ENCODE measurements at places on chromosomes 16 and 17.

GRCh38 chr16:81573533-81574020 is 129.0 kb downstream of the CMIP start:
- no peak for DNase-seq

GRCh38 chr17:67528751-67529436 is 151.8 kb downstream of the PITPNC1 start:
- peak; percentile 97 for DNase-seq

DNA sequence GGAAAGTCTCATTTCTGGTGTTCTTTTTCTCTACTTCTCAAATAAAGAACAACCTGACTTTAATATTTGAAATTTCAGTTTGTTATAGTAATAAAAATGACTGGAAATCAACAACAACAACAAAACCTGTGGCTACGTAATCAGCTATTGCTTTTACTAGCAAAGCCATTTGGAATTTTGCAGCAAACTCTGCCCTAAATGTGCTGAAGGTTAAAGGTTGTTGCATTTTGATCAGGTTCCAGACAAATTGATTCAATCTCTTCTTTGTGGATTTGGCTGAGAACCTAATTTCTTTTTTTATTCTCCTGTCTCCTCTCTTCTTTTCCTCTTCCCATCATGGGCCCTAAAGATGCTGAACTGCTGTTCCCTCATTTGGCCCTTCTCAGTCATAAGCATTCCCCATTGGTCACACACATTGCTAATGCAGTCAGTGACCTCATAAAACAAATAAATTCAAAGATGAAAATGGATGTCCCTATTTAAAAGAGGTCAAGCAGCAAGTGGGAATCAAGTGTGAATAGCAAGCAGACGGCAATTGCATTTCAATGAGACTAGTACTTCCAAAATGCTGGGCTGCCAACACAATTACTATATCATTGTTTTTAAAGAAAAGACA is 795.1 kb upstream of the CDH8 start:
- no peak for DNase-seq

DNA sequence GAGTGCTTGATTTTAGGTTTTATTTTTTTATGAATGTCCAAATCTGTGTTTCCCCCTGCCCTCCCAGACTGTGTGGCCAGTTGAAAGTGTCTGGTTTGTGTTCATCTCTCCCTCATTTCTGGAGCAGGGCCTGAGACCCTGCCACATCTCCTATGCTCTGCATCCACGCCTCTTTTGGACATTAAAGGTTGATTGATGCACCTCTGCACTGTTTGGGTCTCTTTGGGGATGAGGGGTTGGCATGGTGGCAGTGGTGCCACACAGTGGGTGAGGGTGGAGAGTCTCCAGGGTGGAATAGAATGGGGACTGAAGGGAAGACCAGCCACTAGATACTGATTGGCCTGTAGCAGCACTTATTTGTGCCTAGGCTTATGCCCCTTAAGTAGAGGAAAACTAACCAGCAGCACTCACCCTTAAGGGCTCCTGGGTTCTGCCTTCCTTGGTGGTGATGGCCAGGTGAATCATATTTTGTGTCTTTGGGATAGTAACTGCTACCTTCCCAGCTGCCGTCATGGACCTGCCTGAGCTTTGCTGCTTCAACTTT is 7.9 kb downstream of the DYNLL2 start:
- DNase-seq: no peak

Measured in ELR (cell line).